ENCODE measurements at places on chromosomes 4 and X.

DNA sequence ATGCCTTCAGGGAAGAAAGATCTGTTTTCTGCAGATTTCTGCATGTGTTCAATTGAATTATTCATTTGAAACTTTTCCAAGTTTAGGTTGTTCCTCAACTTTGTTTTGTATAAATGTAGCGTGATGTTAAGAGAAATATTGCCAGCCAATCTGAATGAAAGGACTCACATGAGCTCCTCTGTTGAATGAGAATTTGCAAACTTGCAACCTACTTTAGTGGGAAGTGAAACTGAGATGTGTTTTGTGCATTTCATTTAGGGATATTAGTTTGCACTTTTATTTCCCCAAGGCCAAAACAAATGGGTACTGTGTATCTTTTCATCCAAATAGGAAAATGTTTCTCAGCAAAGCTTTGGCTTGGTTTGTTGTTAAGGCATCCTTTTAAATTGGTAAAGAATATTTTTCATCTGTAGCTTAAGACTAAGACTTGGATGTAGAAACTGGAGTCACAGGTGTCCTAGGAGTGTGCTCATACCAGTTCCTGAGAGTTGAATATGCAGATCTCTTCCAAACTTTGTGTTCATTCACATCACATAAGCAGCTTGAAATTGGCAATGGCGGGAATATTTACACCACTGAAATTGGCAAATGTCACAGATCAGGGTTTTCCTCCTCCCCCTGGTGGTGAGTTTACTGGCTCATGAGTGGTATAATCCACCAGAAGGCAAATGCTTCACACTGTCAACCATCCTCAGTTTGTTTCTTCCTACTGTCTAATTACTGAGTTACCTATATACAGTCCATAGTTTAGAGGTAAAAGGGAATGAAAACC is 193.6 kb upstream of the BANK1 start:
- H3K27ac ChIP-seq: no peak overlapping the region
- H3K27me3 ChIP-seq: no peaks in the 10 kb centered on the region
- no peak overlapping the region for H3K4me3 ChIP-seq
- H3K36me3 ChIP-seq: no peaks in the 10 kb centered on the region
- H3K4me1 ChIP-seq: peaks cover 25% of the 10 kb centered on the region

DNA sequence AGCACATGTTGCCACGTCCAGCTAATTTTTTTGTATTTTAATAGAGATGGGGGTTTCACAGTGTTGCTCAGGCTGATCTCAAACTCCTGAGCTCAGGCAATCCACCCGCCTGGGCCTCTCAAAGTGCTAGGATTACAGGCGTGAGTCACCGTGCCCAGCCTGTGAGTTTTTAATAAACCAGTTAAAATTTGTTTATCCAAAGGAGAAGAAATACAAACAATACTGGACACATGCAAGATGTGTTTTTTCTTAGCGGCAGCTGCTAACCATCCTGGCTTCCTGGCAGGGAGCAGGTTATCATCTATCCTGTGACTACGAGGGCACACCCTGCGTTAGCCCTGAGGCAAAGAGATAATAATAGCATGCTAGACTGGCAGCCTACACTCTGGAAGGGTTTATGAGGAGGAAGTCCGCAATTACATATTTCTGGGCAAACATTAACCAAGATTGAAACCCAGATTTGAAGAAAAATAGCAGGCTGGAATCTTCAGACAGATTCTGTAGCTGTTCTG is 191.4 kb downstream of the SPRY1 start:
- H3K4me1 ChIP-seq: peaks cover 12% of the 10 kb centered on the region
- no peaks in the 10 kb centered on the region for H3K36me3 ChIP-seq
- H3K4me3 ChIP-seq: no peak overlapping the region

DNA sequence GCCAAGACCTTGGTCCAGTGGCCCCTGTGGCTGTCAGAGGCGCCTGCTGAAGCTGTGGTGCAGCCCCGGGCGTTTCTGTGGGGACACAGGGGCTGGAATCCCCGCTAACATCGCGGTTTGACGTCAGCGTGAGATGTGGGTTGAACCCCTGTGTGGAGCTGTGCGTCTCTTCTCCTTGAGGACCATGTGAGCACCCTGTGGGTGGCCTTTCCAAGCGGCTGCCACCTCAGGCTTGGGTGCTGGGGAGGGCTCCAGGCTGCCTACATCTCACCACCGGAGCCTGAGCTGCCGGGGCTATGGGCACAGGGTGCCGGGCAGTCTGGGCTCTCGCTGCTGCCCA is 27.7 kb downstream of the UVSSA start:
- H3K4me1 ChIP-seq: no peaks in the 10 kb centered on the region
- no peaks in the 10 kb centered on the region for H3K27me3 ChIP-seq
- H3K4me3 ChIP-seq: no peak overlapping the region
- H3K36me3 ChIP-seq: peaks cover 8% of the 10 kb centered on the region
- peak; percentile 46 for DNase-seq

GRCh38 chr4:76105652-76106051 is 31.1 kb downstream of the ART3 start:
- DNase-seq: no peak
- H3K4me3 ChIP-seq: no peak overlapping the region
- H3K4me1 ChIP-seq: no peaks in the 10 kb centered on the region
- no peak overlapping the region for H3K27ac ChIP-seq
- H3K36me3 ChIP-seq: no peaks in the 10 kb centered on the region
- H3K27me3 ChIP-seq: no peaks in the 10 kb centered on the region

DNA sequence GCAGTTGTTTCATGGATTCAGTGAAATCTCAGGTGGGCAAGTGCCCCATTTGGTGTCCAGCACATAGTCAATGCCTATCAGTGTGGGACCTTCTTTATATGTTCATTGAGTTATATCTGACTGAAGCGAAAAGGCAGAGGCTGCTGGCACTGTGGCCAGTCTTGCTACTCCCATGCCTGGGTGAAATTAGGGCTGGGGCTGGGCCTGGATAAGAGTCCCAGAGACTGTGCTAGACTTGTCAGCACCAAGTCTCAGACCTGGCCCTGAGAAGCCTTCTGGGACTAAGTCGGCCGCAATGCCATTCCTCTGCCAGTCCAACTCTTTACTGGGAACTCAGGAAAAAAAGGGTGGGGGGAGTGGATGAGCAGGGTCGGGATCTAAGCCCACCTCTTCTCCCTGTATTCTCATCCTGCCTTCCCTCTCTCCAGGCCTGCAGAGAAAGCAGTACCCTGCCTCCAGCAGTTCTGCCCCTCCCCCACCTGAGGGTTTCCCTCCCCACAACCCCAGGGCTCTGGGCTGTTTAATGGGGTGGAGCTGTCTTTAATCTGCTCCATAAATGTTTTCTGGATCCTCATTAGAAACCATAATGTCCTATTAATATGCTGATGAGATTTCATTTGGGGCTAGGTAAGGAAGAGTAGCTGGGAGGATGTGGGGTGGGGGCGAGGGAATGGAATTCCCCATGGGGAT is 153.5 kb upstream of the PJA1 start:
- H3K4me3 ChIP-seq: no peak overlapping the region
- no peak overlapping the region for H3K27ac ChIP-seq
- H3K4me1 ChIP-seq: no peaks in the 10 kb centered on the region
- no peaks in the 10 kb centered on the region for H3K36me3 ChIP-seq
- H3K27me3 ChIP-seq: no peaks in the 10 kb centered on the region
- no peak for DNase-seq

All from RWPE2 (cell line).